Stimulated activated CD4-positive, alpha-beta T cell treated with anti-CD3 and anti-CD28 coated beads, Interleukin-12 subunit alpha, Interleukin-12 subunit beta, amount 100 ng/mL, for 24 hours (primary cell): ENCODE measurements at places on chromosomes 5 and 9.

DNA sequence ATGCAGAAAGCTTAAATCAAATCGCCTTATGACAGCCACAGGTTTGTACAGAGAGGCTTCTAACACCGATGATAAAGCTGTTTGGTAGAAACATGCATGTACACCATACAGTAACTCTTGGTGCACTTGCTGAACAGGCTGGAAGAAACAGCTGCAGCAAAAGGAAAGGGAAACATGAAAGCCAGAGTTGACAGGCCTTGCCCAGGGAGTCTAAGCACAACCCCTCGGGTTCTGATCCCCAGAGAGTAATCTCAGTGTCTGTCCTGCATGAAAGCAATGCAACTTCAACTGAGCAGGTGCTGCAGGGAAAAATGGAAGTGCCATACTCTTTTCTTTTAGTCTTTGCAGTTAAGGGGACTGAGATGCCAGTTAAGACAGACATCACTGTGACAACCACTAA lies 419.9 kb downstream of the BNC2 start:
- no peak for DNase-seq

GRCh38 chr5:2754581-2755075 lies 3.2 kb upstream of the IRX2 start:
- no peak for DNase-seq

DNA sequence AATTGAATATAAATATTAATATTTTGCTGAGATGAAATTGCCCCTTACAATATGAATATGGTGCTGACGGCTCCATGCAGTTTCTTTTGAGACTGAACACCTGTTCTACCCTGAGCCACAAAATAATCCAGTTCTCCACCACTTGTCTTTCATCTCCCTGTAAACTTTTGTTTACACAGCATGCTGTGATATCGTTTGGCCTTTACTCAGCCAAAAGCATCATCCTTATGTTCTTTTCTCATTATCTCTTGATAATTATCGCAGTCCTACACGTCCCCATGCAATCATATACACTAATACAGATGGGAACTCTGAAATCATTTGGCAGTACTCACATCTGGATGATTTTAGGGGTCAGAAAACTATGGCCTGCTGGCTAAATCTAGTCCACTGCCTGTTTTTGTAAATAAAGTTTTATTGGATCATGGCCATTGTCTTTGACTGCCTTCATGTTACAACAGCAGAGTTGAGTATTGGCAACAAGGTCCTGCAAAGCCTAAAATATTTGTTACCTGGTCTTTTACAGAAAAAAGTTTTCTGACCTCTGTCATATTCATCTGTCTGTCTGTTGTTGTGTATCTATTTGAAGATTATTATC lies 53.3 kb downstream of the AOPEP start:
- no peak for DNase-seq

- no peak for DNase-seq
Measured at GRCh38 chr9:87128844-87129493, 181.7 kb upstream of the GAS1 start.

DNA sequence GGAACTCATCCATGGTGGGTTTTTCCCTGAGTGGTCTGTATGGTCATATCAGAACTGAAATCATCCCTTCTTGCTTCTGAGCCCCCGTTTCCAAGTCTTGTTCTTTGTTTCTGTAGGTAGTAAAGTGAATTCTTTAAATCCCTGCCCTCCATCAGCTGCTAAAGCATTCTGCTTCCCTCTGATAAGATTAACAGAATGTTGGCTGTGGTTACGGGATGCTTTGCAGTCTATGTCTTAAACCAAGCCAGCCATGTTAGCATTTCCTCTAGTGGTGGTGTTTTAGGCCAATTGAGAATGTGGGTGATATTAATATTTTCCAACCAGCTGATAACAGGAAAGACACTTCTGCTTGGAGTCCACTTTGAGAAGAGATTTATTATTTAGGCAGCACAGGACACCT lies 22.0 kb upstream of the KCNIP1 start:
- DNase-seq = no peak

DNA sequence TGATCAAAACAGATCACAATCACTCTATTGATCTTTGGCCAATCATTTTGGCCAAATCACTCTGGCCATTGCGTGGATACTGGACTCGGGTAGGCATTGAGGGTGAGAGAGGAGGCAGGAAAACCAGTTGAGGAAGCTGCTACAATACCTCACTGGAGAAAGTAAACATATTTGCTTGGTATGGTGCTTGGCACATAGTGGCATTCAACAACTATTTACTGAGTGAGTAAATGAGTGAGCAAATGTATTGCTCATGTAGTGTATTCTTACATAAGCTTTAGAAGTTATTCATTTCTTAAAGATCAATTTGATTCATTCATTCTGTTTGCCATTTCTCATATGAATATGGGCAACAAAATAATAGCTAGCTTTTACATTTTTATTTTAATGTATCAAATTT lies 4.0 kb upstream of the DEPDC1B start:
- no peak for DNase-seq

DNA sequence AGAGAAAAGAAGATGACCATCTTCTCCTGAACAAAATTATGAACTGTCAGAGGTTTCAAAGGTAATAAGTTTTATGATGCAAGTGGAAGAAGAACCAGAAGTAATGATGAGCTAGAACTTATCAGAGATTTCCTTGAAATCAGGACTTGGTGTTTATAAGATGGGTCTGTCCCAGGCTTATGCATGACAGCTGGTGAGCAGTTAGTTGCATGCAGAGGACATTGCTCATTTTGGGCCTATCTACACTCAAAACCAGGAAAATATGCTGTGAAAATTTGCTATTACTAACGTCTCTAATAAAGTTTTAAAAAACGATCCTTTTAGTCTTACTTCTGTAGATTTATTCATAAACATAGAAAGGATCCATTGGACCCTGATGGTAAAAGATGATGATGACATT lies 6.6 kb upstream of the STC2 start:
- DNase-seq = no peak

GRCh38 chr9:108212184-108212583 lies 643.6 kb downstream of the ACTL7B start:
- no peak for DNase-seq

- no peak for DNase-seq
Measured at GRCh38 chr5:92527311-92528078, 1053.5 kb downstream of the NR2F1-AS1 start.
